ENCODE measurements at places on chromosomes 2 and 18.

DNA sequence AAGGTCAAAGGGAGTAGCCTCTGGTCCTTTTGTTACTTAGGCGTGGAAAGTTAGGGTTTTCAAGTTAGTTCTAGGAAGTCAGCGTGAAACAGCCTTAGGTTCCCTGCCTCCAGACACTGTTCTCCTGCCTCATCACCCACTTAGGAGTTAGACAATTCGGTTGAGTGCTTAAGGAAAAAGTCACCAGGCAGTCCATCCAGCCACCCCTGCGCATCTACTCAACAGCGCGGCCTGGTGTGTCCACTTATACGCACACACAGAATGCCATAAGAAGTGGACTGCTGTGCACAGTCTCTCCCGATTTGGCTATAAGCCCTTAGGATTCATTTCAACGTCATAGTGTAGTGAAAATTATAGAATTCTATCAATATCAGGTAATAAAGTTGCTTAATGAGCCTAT is 470.8 kb upstream of the TNP1 start:
- no peak for DNase-seq

DNA sequence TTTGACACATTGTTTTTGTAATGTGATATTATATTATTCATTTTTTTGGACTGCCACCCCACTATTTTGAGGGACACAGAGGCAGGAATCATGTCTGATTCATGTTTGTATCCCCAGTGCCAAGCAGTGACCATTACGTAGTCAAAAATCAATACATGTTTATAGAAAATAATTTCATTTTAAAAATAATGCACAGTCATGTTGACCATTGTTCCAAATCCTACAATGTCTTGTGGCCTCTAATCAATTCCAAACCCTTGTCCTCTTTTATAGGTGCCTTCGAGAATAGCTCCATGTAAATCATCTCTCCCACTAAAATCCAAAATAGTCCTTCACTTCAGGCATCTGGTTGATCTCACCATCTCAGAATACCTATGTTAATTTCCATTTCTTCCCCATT is 454.7 kb downstream of the LRP1B start:
- DNase-seq, result no peak

GRCh38 chr2:200905618-200906296 is 16.6 kb downstream of the NIF3L1 start:
- peak; percentile 72 for DNase-seq

GRCh38 chr2:219308142-219309101 is 779 bp downstream of the PTPRN start:
- DNase-seq, result peak; percentile 73

DNA sequence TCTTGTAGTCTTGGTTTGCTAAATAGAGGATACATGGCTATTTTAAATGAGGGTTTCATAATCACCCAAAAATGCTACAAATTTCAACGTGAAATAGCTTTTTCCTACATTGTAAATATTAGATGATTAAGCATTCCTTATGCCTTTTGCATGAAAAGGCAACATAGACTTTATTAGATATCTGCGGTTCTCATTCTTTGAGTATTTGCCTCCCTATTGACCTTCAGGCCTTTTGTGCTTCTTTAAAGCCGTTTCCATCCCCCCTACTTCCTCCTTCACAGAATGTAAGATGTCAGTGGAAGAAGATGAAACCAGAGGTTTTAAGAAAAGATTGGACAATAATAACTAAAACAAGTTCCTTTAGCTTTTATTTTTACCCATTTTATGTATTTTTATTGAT is 144.1 kb downstream of the UBE2E3 start:
- DNase-seq, result no peak

All from right hindlimb (tissue), 1 donor.